ENCODE measurements at places on chromosomes 7 and 10. TPM values are rescaled to one million over a fixed set of nuclear protein-coding genes. Genes with fewer than 3 reads are reported as not detected.

The EBLN1 gene
- total RNA-seq: not detected

The NXPH1 gene
- not detected for total RNA-seq

The NPSR1 gene
- not detected for total RNA-seq

The PTN gene
- not detected for total RNA-seq
